ENCODE measurements at places on chromosomes 11 and 22. TPM values are rescaled to one million over a fixed set of nuclear protein-coding genes. Genes with fewer than 3 reads are reported as not detected.

Gene ZNF143
- 14.7 TPM for total RNA-seq

Gene CD3G
- not detected for total RNA-seq

GRCh38 chr11:124538019-124538418 lies 5.4 kb downstream of the OR8B12 start:
- DNase-seq = no peak

GRCh38 chr11:3115321-3115720 lies 49.8 kb downstream of the OSBPL5 start:
- DNase-seq = no peak

Gene SOX6
- total RNA-seq = 4.6 TPM

Gene TCN1
- 1.4 TPM for total RNA-seq

DNA sequence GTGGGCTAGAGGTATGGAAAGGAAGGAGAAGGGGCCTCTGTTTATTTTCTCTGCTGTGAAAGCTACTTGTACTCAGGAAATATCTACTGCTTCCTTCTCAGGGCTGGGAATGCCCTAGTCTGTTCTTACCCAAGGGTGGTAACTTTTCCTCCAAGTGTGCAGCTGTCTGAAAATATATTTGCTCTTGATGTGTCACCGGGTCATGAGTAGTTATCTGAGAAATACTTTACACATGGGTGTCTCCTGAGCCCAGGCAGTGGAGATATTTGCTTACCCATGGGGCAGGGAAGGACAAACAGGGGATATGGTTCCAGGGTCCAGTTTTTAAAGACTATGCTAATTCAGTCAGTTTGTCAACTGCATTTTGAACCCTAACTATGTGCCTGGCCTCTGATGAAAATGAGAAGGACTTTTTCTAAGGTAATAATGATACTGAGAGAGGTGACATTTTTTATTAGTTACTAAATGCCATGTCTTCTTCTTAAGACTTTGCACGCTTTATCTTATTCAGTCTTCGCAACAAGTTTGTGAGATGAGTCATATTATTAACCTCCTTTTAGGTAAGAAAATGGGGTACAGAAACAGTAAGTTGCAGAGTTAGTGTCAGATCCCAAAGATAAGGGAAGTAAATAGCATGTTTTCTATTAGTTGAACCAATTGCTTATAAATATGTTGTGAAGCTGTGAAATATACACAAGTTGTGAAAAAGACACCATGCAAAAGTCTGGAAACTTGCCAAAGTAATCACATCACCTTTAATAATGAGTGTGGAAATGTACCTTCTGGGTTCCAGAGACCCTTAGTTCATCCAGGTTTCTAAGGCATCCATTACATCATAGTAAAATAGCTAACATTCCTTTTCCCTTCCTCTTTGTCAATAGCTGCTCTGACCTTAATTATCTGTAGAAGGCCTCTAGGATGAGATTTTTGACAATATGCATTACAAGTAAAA lies 22.9 kb downstream of the SYTL2 start:
- peak; percentile 36 for DNase-seq

DNA sequence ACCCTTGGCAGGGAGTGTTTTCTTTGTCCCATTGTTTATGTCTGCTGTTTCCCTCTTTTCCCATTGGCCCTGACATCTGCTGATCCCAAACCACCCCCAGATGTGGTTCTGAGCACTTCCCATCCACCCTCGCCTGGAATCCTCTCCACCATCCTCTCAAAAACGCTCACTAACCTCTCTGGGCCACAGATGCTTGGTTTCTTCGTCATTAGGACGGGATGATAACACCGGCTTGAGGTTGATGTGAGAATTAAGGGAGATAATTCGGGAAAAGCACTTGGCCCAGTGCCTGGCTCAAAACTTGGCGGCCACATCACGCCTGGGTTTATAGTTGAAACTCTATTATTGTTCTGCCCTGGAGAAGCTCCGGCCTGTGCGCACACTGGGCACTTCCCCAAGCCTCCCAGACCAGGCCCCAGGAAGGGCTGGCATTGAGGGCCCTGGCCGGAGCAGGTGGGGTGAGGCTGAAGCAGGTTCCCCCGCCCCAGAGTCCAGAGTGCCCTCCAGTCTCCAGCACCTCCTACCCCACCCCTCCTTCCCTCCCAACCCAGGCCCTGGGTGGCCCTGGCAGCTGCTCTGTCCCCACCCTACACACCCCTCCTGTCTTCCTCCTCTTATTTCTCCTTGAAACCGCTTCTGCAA lies 63.7 kb downstream of the CYTH4 start:
- no peak for DNase-seq

Gene PATE1
- total RNA-seq = not detected

DNA sequence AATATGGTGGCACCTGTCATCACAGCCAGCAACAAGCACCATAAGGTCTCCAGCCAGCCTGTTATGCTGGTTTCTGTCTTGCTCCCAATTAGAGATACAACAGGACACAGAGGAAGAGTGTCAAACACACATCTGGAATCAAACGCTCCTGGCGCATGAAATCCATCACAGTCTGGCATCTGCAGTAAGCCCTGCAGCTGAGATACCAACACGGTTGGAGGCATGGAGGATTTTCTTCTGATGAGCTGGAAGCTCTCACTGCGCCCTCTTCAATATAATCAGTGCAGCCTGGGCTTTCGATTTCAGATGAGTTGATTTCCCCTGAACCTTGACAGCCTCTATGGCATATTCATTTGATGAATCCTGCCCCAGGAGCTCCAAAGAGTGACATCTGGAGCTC lies 27.8 kb upstream of the CARS1 start:
- DNase-seq = no peak

All from PC-9 (cell line).